Upper lobe of left lung (tissue), 6 donors: ENCODE measurements at places on chromosomes 5 and 9. TPM values are rescaled to one million over a fixed set of nuclear protein-coding genes. Genes with fewer than 3 reads are reported as not detected.

GRCh38 chr5:142527234-142527633, 158.7 kb downstream of the FGF1 start:
- DNase-seq: no peak

GRCh38 chr9:97793067-97793466, 60.0 kb upstream of the FOXE1 start:
- DNase-seq: no peak

DNA sequence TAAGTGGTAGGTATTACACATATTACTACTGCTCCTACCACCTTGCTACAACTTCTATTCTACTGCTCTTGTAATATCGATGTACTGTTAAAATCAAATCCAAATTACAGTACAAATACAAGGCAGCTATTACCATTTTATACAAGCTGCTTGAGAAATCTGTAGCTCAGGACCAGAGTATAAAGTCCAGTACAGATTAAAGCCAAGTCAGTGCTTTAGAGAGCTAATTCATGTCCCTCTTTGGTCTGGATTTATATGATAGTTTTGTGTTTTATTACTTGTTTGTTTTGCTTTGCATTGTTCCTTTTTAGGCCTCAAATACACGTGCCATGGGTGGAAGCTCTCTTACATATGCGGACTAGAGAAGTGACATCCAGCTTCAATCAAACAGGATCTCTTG, 75.8 kb downstream of the DPYSL3 start:
- DNase-seq: no peak

DNA sequence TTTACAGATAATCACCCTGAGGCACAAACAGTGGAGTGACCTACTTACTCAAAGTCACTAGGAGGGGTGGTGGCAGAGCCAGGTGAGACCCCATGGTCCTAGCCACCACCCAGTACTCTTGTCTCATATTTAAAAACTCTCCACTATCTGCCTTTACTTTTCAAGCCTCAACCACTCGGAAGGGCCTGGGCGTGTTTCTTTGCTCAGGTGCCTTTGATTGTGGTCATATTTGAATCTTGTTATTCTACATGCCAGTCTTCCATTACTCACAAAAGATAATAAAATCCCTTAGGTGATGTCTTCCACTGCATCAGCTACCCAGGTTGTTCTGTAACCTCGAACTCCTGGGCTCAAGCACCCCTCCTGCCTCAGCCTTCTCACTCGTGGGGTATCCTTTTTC, 20.7 kb upstream of the TRIM36 start:
- no peak for DNase-seq

DNA sequence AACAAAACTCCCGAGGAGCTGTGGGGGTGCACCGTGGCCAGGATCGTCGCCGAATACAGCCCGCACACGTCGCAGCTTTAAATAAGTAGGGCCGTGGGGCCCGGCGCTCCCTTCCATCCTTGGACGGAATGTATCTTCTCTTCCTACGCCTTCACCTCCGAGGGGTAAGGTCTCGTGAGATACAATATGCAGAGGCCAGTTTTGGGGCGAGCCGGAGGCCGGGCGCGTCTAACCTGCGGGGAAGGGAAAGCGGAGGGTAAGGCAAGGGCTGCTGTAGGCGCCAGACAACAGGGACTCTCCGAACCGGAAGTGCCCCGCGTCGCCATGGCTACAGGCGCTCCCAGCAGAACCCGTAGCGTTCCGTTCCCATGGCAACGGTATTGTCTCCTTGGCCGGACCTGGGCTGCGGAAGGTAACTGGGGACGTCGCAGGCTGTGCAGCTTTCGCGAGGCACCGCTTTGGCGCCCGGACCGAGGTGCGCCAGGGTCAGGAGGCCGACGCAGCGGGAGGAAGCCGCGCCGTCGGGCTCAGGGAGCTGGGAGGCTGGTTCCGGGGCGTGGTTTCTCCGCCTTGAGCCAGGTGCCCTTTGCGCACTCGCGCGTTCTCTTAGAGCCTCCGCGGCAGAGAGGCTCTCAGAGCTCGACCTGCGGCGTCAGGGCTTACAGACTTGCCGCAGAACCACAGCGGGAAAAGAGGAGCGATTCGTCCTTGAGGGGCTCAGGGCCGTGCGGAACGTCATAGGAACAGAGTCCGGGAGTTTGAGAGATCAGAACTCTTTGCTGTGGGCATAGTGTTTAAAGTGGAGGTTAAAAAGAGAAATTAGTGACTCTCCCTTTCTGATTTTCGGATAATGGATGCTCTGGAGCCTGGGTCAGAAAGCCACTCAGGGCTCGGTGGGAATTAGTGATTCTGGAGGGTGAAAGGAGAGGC, at the start of gene TTC23L:
TTC23L (plus strand) TSS at position 380 of the 930 bp plus-strand sequence. CDS start 1,508 bp downstream, outside the sequence.
- peak; percentile 94 for DNase-seq

DNA sequence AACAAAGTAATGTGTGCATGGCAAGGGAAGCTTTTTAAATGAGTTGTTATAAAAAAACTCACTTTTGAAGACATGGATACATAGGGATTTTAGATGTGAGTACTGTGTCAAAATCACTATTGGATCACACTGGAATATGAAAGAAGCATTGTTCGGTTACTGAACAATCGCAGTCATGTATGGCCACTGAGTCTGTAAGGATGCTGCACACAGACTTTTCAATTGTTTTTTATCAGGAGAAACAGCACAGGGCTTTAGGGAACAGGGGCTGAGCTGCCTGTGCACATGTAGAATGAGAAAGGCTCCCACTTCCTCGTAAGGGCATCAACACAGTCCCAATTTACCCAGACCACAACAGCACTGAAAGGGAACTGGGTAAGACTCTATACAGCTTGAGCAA, 1333.9 kb upstream of the DMAC1 start:
- no peak for DNase-seq

GRCh38 chr5:151741678-151742423, 16.6 kb downstream of the ATOX1 start:
- DNase-seq: no peak

Gene SURF6
- 24.3 TPM for total RNA-seq

Gene SUSD3
- 6.2 TPM for total RNA-seq

Gene IFNA17
- not detected for total RNA-seq

GRCh38 chr5:37971483-37972024, 131.7 kb upstream of the GDNF start:
- no peak for DNase-seq

- DNase-seq: no peak
These were observed 30.1 kb upstream of the RAI14 start for GRCh38 chr5:34626036-34626435.

- DNase-seq: no peak
These were observed 17.4 kb downstream of the EGR1 start for GRCh38 chr5:138482638-138483037.

- no peak for DNase-seq
These were observed 102.5 kb downstream of the GPBP1 start for GRCh38 chr5:57276353-57276752.

Gene PKN3
- total RNA-seq: 11.1 TPM

DNA sequence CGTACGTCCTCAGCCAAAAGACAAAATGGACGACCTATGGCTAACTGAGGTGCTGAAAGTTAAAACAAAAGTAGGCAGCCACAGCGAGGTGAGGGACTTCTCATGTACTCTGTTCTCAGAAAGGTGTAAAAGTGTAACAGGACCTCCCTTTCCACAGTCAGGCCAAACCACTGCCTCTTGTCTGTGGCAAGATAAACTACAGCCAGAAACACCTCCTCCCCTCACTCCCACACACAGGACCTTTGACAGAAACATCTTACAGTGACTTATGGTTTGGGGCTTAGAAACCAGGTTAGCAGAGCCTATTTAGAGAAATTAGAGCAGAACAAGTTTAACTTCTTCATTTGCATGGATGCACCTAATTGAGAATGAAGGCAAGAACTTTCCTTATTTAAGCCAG, 499.1 kb upstream of the GRIN3A start:
- no peak for DNase-seq
